ENCODE measurements at places on chromosomes 5 and 9.

DNA sequence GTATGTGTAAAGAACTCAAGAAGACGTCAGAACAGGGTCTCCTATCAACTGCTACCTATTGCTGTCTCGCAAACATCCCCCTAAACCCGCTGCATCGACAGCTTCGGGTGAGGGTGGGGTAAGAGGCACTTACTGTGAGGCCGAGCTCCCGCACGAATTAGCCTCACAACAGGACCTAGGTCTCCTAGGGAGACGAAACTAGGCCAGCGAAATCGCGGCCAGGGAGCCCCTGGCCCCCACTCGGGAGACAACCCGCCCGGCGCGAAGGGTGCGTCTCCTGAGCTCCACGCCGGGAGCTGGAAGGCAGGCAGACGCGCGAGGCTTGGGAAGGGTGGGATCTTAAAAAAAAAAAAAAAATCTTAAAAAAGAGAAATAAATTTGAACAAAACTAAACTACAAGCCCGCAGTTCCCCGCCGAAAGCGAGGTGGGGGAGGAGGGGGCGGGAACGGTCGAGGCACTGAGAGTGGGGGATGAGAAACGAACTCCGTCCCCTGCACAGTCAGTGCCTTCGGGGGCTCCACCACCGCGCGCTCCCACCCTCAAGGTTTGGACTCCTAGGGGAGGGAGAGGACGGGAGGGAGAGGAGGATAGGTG lies 33.0 kb upstream of the NFIB start:
- peak; percentile 85 for DNase-seq

- DNase-seq = no peak
These were observed 5.8 kb upstream of the PSMB7 start for GRCh38 chr9:124420991-124421543.

DNA sequence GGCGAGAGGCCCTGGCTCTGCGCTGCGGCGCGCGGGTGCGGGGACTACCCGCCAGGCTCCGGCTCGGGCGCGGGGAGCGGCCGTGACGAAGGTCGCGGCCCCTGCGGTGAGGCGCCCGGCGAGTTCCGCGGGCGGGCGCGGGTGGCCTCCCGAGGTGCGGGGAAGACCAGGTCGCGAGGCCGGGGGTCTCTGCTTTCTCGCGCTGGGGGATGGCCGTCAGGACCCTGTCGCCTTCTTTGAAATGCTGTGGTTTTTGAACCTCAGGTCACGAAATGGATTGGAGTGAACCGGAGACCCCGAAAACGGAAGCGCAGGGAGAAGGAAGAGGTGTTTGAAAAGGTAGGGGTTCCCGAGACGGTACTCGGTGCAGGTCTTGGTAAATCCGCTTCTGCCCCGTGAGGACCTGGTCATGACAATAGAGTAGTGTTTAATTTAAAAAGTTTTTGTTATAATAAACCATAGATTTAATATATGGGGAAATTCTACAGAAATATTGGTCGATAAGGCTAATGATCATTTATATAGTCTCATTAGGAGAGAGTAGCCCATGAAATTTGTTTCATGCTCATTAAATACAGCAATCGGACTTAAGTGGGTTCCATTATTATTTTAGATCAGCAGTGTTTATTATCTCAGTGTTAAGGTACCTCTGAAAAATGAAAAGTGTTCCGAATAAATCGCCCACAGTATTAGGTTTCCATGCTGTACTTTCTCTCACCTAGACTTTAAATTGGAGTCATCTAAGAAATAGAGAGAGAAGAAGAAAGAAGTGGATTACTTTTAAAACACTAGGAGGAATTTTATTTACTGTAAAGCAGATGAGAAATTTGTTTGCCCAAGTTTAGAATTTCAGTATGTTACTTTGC lies 279.0 kb downstream of the AOPEP start:
- no peak for DNase-seq

DNA sequence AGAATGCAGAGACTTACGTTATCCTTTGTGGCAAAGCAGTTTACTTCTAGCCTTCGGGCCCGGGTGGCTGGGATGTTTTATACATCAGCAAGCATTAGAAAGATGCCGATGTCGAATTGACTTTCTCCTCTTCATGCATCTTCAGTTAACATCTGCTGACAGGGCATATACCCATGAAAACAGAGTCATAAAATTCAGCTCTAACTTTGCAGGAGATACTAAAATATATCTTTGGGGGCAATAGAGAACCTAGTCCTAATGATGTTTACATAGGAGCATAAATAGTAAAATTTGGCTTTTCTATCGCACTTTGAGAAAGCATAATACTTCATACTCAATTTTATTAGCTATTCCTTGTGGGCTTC lies 247.9 kb downstream of the PRELID2 start:
- peak; percentile 1 for DNase-seq
